Epithelial cell of alveolus of lung (primary cell): ENCODE measurements at places on chromosomes 2 and 18. TPM values are rescaled to one million over a fixed set of nuclear protein-coding genes. Genes with fewer than 3 reads are reported as not detected.

LMAN1 gene
- total RNA-seq: 184 and 231 TPM in 2 replicates

MC5R gene
- not detected in 2 replicates for total RNA-seq

KCNF1 gene
- 0.26 and 16.8 TPM in 2 replicates for total RNA-seq

SIX3 gene
- total RNA-seq: not detected in 2 replicates

MYOM1 gene
- 0.13 and 0.48 TPM in 2 replicates for total RNA-seq

CNGA3 gene
- not detected in 2 replicates for total RNA-seq

RIT2 gene
- not detected in 2 replicates for total RNA-seq

DSG1 gene
- total RNA-seq: not detected in 2 replicates

PRKRA gene
- 44.6 and 50.3 TPM in 2 replicates for total RNA-seq

ADGRF3 gene
- not detected in 2 replicates for total RNA-seq

NOSTRIN gene
- total RNA-seq: 0.26 TPM in 1 of 2 replicates, not detected in the other

MYO5B gene
- total RNA-seq: 2.3 TPM in 1 of 2 replicates, not detected in the other

BOLL gene
- 0.08 TPM in 1 of 2 replicates, not detected in the other for total RNA-seq

ANO7 gene
- total RNA-seq: 1.4 and 1.6 TPM in 2 replicates

TDRD15 gene
- total RNA-seq: not detected in 2 replicates

GKN1 gene
- total RNA-seq: not detected in 2 replicates

TET3 gene
- 3.6 and 4.8 TPM in 2 replicates for total RNA-seq

TMBIM1 gene
- total RNA-seq: 102 and 130 TPM in 2 replicates

CHAC2 gene
- 0.16 and 6.9 TPM in 2 replicates for total RNA-seq

HTR2B gene
- 0.08 TPM in 1 of 2 replicates, not detected in the other for total RNA-seq

SGO2 gene
- 9.1 and 10.5 TPM in 2 replicates for total RNA-seq

C1QL2 gene
- not detected in 2 replicates for total RNA-seq

AFF3 gene
- total RNA-seq: 5.7 and 6.6 TPM in 2 replicates

HOXD11 gene
- total RNA-seq: not detected in 2 replicates

EMX1 gene
- not detected in 2 replicates for total RNA-seq

SERPINB3 gene
- total RNA-seq: under 0.01 TPM in 1 of 2 replicates, not detected in the other

LIMS4 gene
- 1.3 TPM in 1 of 2 replicates, not detected in the other for total RNA-seq

TMEM200C gene
- total RNA-seq: 2.5 and 7.7 TPM in 2 replicates

CTIF gene
- total RNA-seq: 14.9 and 21.5 TPM in 2 replicates

CCDC141 gene
- 0.08 TPM in 1 of 2 replicates, not detected in the other for total RNA-seq

SNORC gene
- total RNA-seq: 0.26 and 6.8 TPM in 2 replicates

NAT8 gene
- not detected in 2 replicates for total RNA-seq

EVX2 gene
- total RNA-seq: not detected in 2 replicates

GULP1 gene
- 15.8 and 64.2 TPM in 2 replicates for total RNA-seq

OST4 gene
- total RNA-seq: 364 and 815 TPM in 2 replicates

UPP2 gene
- not detected in 2 replicates for total RNA-seq

ZNF514 gene
- total RNA-seq: 3.7 and 9.4 TPM in 2 replicates

MAL gene
- not detected in 2 replicates for total RNA-seq

SETBP1 gene
- 1.8 and 10.4 TPM in 2 replicates for total RNA-seq

C2orf92 gene
- total RNA-seq: 0.16 and 0.39 TPM in 2 replicates

GLS gene
- total RNA-seq: 41.6 and 51.2 TPM in 2 replicates

HJURP gene
- total RNA-seq: 8.4 and 22.4 TPM in 2 replicates

ACADL gene
- total RNA-seq: under 0.01 TPM in 1 of 2 replicates, not detected in the other

PIGN gene
- total RNA-seq: 14.2 and 22.5 TPM in 2 replicates
